ENCODE measurements at places on chromosomes 7 and 10. TPM values are rescaled to one million over a fixed set of nuclear protein-coding genes. Genes with fewer than 3 reads are reported as not detected.

Gene PFKFB3
- 3.9 TPM for polyA plus RNA-seq

Gene MRLN
- not detected for polyA plus RNA-seq

Gene FANK1
- not detected for polyA plus RNA-seq

Gene PLEKHS1
- polyA plus RNA-seq = not detected

Gene SUN3
- polyA plus RNA-seq = not detected

Gene CTAGE15
- not detected for polyA plus RNA-seq

Gene CYP17A1
- polyA plus RNA-seq = not detected

Gene TUBB8
- not detected for polyA plus RNA-seq

Gene IGFBP1
- polyA plus RNA-seq = not detected

DNA sequence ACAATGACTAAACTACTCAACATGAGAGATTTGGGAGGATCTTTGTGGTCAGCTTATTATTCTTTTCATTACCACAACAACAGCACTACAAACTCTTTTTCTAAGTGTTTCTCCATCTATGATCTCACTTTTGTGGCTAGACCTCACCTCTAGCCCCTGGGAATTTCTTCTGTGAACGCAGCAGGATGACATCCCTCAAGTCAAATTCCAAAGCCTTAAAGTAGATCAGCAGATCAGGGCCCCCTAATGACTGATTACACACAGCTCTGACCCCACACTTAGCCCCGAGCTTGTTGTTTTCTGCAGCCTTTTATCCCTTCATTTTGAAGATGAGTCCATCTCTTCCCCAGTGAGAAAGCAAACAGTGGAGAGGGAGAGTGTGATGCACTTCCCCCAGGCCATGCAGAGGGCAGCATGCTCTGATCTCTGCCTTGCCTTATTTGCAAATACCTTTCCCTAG, 27.3 kb downstream of the TFAM start:
- H3K4me1 ChIP-seq = no peaks in the 10 kb centered on the region
- no peak overlapping the region for H3K27ac ChIP-seq
- DNase-seq = no peak
- no peaks in the 10 kb centered on the region for H3K36me3 ChIP-seq
- peaks cover 5% of the 10 kb centered on the region for H3K27me3 ChIP-seq

DNA sequence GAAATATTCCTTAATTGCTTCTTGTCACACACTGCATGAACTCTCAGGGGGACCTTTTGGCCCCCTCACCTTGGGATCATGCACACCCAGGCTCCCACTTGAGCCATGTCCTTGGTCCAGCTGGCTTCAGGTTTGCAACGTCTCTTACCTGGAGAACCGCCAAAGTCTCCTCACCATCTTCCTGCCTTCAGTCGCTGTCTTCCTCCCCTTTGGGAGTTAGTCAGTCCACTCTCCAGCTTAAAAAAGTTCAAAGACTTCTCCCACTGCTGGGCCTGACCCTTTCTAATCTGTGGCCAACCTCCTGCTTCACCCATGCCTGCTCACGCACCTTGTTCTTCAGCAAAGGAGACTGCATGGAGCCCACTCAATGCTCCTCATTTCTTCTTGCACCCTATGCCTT, 82.6 kb upstream of the LRRC4 start:
- H3K27ac ChIP-seq = no peak overlapping the region
- no peak for DNase-seq
- peaks cover 18% of the 10 kb centered on the region for H3K27me3 ChIP-seq

GRCh38 chr7:30260246-30260768, 24.1 kb upstream of the ZNRF2 start:
- DNase-seq = no peak
- H3K27ac ChIP-seq = no peak overlapping the region
- no peak overlapping the region for H3K4me3 ChIP-seq

DNA sequence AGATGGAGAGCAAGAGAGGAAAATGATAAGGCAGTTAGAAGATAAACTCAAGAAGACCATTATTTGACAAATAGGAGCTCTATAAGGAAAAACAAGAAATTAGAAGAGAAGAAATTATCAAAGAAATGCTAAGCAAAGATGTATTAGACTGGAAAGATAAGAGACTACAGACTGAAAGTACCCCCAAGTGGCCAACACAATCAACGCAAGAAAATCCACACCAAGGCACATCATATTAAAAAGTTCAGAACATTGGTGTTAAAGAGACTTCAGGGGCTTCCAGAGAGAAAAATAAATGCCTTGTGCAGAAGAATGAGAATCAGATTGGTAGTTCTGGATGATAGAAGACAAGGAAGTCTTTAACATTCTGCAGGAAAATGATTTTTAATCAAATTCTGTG, 46.0 kb downstream of the SH2D4B start:
- DNase-seq = no peak
- H3K36me3 ChIP-seq = no peaks in the 10 kb centered on the region
- no peak overlapping the region for H3K4me3 ChIP-seq
- H3K4me1 ChIP-seq = peaks cover 17% of the 10 kb centered on the region

DNA sequence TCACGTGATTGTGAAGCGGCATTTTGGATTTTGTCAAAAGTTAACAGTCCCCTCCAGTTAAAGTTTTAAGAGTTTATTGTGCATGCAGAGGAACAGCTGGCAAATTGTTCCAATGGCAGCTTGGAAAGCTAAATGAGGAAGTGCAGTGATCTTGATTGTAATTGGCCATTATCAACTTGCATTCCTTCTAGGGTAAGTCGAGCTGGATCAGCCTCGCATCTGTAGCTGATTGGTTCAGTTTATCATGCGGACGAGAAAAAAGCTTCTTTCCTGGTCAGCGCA, 566 bp downstream of the ZNF789 start:
- H3K27me3 ChIP-seq = peaks cover 15% of the 10 kb centered on the region
- H3K36me3 ChIP-seq = no peaks in the 10 kb centered on the region
- peaks cover 37% of the 10 kb centered on the region for H3K4me1 ChIP-seq
- DNase-seq = peak; percentile 14
- peak overlapping the region; percentile 91 for H3K27ac ChIP-seq

- no peaks in the 10 kb centered on the region for H3K27me3 ChIP-seq
- peak overlapping the region; percentile 91 for H3K27ac ChIP-seq
- DNase-seq = no peak
- peaks cover 7% of the 10 kb centered on the region for H3K36me3 ChIP-seq
- peak overlapping the region; percentile 53 for H3K4me3 ChIP-seq
Observed at GRCh38 chr10:16788125-16788524, 29.1 kb downstream of the RSU1 start.

DNA sequence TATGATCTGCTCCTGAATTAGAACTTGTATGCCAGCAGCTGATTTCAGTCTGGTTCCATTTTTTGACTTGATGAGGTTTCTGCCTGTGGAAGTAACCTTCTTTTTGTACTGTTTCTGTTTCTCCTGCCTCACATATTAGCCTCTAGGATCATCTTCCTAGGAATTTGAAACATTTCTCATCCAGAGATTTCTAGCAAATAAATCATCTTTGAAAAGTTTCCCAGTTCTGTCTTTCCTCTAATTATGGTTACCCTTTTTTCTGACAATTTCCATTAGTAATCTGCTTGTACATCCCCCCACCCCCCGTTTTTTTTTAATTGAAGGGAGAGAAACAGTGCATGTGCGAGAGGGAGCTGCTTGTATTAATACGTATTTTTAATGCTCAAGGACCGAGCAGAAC, 92.2 kb downstream of the NRF1 start:
- no peaks in the 10 kb centered on the region for H3K36me3 ChIP-seq
- H3K4me1 ChIP-seq = peaks cover 18% of the 10 kb centered on the region
- H3K4me3 ChIP-seq = no peak overlapping the region
- no peak for DNase-seq
- H3K27ac ChIP-seq = no peak overlapping the region
- no peaks in the 10 kb centered on the region for H3K27me3 ChIP-seq

DNA sequence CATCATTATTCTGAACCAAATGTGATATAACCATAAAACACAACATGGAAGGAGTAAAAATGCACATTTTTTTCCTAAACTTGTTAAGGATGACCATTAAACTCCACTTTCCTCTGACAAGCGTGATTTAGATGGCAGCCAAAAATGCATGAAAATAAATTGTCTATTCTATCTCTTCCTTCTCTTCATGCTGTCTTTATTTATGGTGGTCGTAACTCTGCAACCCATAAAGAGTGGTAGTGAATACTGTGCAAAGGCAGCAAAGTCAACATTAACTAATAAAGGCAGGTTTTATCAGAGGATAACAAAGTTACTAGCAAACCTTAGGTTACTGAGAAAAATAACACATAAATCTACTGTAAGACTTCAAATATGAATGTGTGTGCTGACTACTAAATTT, 106.6 kb downstream of the TPK1 start:
- no peaks in the 10 kb centered on the region for H3K36me3 ChIP-seq
- DNase-seq = no peak
- H3K4me3 ChIP-seq = no peak overlapping the region
- H3K27me3 ChIP-seq = peaks cover 1% of the 10 kb centered on the region

DNA sequence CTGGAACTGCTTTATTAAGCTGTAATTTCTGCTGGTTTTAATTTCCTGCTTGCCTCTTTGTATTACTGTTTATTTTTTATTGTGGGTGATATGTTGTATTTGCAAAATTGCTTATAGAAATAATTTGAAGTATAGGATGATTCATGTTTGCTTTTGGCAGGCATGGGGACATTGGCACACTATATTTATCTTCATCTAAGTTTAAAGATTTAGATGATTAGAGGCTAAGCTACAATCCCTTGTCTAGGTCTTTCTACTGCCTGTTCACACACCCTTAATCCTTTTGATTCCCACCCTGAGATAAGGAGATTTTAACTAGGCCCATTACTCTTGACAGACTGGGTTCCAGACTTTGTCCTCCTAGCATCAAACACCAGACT, 182.8 kb upstream of the KAT6B start:
- no peaks in the 10 kb centered on the region for H3K27me3 ChIP-seq
- no peak overlapping the region for H3K4me3 ChIP-seq
- H3K27ac ChIP-seq = no peak overlapping the region
- DNase-seq = no peak

GRCh38 chr7:72016574-72016973, 395.6 kb downstream of the CALN1 start:
- H3K4me1 ChIP-seq = no peaks in the 10 kb centered on the region
- no peak overlapping the region for H3K27ac ChIP-seq
- DNase-seq = no peak
- no peaks in the 10 kb centered on the region for H3K36me3 ChIP-seq
- H3K4me3 ChIP-seq = no peak overlapping the region
- no peaks in the 10 kb centered on the region for H3K27me3 ChIP-seq

DNA sequence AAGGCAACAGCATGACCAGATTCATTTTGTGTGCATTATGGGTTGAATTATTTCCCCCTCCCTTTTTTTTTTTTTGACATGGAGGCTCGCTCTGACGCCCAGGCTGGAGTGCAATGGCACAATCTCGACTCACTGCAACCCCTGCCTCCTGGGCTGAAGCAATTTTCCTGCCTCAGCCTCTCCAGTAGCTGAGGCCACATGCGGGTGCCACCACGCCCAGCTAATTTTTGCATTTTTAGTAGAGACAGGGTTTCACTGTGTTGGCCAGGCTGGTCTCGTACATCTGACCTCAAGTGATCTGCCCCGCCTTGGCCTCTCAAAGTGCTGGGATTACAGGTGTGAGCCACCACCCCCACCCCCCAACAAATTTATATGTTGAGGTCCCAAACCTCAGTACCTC, 42.0 kb downstream of the ZNF783 start:
- DNase-seq = no peak
- no peak overlapping the region for H3K4me3 ChIP-seq
- no peaks in the 10 kb centered on the region for H3K36me3 ChIP-seq

GRCh38 chr10:98460837-98461499, 14.2 kb upstream of the HPS1 start:
- no peak overlapping the region for H3K27ac ChIP-seq
- H3K4me1 ChIP-seq = no peaks in the 10 kb centered on the region
- peaks cover 2% of the 10 kb centered on the region for H3K27me3 ChIP-seq
- no peaks in the 10 kb centered on the region for H3K36me3 ChIP-seq
- DNase-seq = no peak
- H3K4me3 ChIP-seq = no peak overlapping the region

DNA sequence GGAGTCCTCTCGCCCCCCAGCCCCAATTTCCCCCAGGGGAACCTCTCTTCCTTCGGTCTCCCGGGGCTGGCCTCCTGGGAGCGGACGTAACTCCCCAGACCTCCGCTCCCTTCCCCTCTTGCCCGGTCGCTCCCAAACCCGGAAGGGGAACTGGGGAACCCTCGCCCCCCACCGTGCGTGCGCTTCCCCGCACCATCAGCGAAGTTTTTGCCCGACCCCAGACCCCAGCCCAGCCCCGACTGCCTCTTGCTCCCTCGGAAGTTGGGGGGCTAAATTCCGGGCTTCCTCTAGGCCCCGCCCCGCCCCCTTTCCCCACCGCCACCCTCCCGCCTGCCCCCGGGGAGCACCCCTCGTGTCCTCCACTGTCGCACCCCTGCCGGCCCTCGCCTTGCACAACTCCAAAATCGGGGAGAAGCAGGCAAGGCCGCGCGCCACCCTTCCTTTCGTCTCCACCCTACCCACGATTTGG, 436 bp downstream of the GNB2 start:
- H3K27ac ChIP-seq = peak overlapping the region; percentile 91
- peaks cover 16% of the 10 kb centered on the region for H3K4me1 ChIP-seq
- peaks cover 23% of the 10 kb centered on the region for H3K27me3 ChIP-seq

DNA sequence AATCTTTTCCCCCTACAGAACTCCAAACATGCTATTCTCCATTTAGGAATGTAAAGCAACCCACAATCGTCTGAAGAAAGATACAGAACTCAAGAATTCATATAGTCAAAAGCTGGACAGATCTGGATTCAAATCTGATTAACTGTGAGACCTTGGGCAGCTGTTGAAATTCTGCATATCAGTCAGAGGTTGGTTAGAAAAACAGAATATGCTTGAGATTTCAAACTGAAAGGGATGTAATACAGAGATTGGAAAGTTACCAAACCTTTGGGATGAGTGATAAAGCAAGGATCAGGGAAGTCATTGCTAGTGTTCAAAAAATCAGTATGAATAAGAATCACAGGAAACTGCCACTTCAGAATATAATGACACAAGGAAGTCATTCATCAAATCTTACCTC, 406.6 kb downstream of the HTR7 start:
- no peak overlapping the region for H3K4me3 ChIP-seq
- no peaks in the 10 kb centered on the region for H3K4me1 ChIP-seq
- H3K27ac ChIP-seq = no peak overlapping the region
- no peak for DNase-seq
- peaks cover 2% of the 10 kb centered on the region for H3K27me3 ChIP-seq
- H3K36me3 ChIP-seq = no peaks in the 10 kb centered on the region

DNA sequence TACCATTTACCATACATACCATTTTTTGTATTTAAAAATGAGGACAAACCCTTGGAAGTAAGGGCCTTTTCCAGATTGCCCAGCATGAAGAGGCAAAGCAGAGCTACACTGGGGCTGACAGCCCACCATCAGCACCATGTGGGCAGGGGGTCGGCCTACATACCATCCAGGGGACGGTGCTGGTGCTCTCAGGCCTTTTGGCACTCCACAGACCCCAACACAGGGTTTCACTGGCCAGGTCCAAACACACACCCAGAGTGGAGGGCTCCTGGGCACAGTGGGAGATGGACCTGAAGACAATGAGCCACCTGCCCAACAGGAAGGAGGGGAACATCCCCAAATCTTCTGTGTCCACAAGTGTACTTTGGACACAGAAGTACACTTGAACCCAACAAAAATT, 69.2 kb upstream of the CAMK2B start:
- no peak for DNase-seq
- peaks cover 4% of the 10 kb centered on the region for H3K27me3 ChIP-seq
- H3K4me3 ChIP-seq = no peak overlapping the region
- peaks cover 6% of the 10 kb centered on the region for H3K4me1 ChIP-seq
- H3K36me3 ChIP-seq = peaks cover 4% of the 10 kb centered on the region

- no peaks in the 10 kb centered on the region for H3K27me3 ChIP-seq
- DNase-seq = no peak
- H3K4me1 ChIP-seq = no peaks in the 10 kb centered on the region
- H3K27ac ChIP-seq = no peak overlapping the region
Observed at GRCh38 chr7:155860840-155861479, 48.7 kb upstream of the SHH start.

- no peak for DNase-seq
- H3K4me1 ChIP-seq = no peaks in the 10 kb centered on the region
- H3K36me3 ChIP-seq = peaks cover 6% of the 10 kb centered on the region
- no peak overlapping the region for H3K4me3 ChIP-seq
- peaks cover 5% of the 10 kb centered on the region for H3K27me3 ChIP-seq
Observed at GRCh38 chr10:31621733-31622132, 302.7 kb downstream of the ZEB1 start.
